Uterine smooth muscle cell (primary cell): ENCODE measurements at places on chromosomes 1 and 21. TPM values are rescaled to one million over a fixed set of nuclear protein-coding genes. Genes with fewer than 3 reads are reported as not detected.

Gene ADAR
- total RNA-seq = 70.2 and 74.2 TPM in 2 replicates

Gene ZBED6
- total RNA-seq = 8.9 and 15.0 TPM in 2 replicates

Gene GJB5
- not detected in 2 replicates for total RNA-seq

Gene SLC9C2
- not detected in 2 replicates for total RNA-seq

Gene PLA2G2F
- total RNA-seq = not detected in 2 replicates

Gene IL24
- total RNA-seq = 2.9 and 3.1 TPM in 2 replicates

Gene REG4
- not detected in 2 replicates for total RNA-seq

Gene MATN1
- not detected in 2 replicates for total RNA-seq

Gene GATAD2B
- 2.9 and 3.6 TPM in 2 replicates for total RNA-seq

Gene DPT
- not detected in 2 replicates for total RNA-seq

Gene ACTL8
- total RNA-seq = 0.11 and 0.12 TPM in 2 replicates

Gene ADAMTS5
- 4.0 and 4.2 TPM in 2 replicates for total RNA-seq

Gene SLAMF7
- total RNA-seq = under 0.01 TPM in 1 of 2 replicates, not detected in the other

Gene ITSN1
- 31.1 and 42.6 TPM in 2 replicates for total RNA-seq

Gene DCDC2B
- total RNA-seq = 0.12 TPM in 1 of 2 replicates, not detected in the other

Gene GREM2
- 1.00 and 1.9 TPM in 2 replicates for total RNA-seq

Gene RGS13
- not detected in 2 replicates for total RNA-seq

Gene GON4L
- total RNA-seq = 33.2 and 33.8 TPM in 2 replicates

Gene AMY2A
- not detected in 2 replicates for total RNA-seq

Gene AUNIP
- 1.7 and 5.6 TPM in 2 replicates for total RNA-seq

Gene NR5A2
- under 0.01 TPM in 1 of 2 replicates, not detected in the other for total RNA-seq

Gene ZBTB8B
- total RNA-seq = under 0.01 TPM in 1 of 2 replicates, not detected in the other

Gene CD46
- total RNA-seq = 113 and 120 TPM in 2 replicates

Gene CHI3L2
- total RNA-seq = 0.22 and 1.2 TPM in 2 replicates

Gene COL18A1
- total RNA-seq = 38.1 and 131 TPM in 2 replicates

Gene CD101
- total RNA-seq = under 0.01 TPM in 2 replicates

Gene CYYR1
- total RNA-seq = 0.11 and 0.12 TPM in 2 replicates

Gene CBR3
- total RNA-seq = 17.9 and 46.8 TPM in 2 replicates

Gene RPE65
- total RNA-seq = not detected in 2 replicates

Gene MTARC1
- 2.1 and 2.6 TPM in 2 replicates for total RNA-seq
